ENCODE measurements at places on chromosomes 5 and 9.

- no peak for DNase-seq
Observed at GRCh38 chr9:30800421-30800820, 1584.0 kb upstream of the ACO1 start.

GRCh38 chr5:140221697-140222223 lies 46.8 kb downstream of the CYSTM1 start:
- peak; percentile 58 for DNase-seq

DNA sequence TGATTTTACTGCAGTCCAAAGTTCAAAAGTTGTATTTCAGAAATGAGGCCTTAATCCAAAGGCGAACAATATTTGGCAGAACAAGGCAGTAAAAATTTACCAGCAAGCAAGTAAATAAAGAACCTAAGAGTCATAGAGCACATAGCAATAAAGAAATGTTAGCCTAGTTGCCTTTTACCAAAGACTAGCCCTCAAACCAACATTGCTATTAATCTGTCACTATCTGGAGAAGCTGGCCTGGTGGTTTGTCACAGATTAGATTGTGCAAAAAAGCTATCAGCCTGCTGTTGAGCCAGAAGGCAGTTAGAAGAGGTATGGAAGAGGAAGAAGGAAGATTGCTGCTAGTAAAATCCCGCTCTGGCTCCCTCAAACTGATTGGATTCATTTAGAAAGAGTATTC lies 304.7 kb upstream of the KLF4 start:
- DNase-seq = no peak

DNA sequence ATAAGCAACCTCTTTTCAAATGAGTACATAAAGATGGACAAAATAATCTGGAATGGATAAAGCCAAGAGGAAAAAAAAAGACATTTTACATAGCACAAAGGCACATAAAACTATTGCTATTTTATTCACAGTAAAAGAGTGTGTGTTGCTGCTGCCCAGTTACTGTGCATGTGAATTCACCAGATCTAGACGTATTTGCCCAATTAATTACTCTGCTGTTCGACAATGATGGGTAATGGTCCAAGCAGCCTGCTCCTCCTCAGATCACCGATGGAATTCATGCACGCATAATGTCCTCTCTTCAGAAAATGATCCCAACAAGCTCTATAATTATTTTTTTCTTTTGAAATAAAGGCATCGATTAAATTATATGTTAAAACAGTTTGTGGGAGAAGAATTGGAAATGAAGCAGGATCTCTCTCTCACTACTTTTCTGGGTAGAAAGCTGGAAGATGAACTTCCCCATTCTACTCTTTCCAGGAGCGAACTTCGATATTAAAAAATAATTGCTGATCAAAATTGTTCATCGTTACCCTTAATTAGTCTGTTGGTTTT lies 357.4 kb upstream of the CCNH start:
- DNase-seq = no peak

DNA sequence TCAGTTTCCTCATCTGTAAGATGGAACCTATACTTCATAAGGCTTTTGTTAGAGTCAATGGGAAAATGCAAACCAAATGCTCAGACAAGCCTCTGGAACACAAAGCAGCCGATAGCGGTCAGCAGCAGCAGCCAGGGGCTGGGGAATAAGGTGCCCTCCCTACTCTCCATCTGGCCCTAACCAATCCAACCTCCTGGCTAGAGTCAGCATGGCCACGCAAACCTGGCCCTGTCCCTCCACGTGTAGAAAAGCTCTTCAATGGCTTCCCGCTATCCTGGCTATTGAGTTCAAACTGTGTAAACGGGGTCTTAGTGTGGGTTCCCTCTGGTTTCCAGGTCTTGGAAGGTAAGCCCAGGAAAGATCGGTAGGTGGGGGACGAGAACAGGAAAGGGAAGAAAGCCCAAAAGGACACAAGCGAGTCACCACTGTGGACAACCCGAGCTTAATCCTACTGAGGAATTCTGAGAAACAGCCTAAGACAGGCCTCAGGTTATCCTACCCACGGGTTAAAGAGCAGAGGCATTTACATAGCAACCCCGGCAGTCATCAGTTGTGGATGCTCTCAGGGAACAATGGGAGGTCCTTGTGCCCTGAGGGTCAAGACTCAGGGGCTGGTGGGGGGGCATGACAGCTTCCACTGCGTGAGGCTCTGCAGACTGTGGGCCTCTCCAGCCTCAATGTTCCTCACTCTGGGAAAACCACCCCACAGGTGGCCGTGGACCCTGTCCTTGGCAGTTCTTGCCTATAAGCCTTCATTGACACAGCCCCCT lies 30.9 kb downstream of the FABP6 start:
- no peak for DNase-seq

DNA sequence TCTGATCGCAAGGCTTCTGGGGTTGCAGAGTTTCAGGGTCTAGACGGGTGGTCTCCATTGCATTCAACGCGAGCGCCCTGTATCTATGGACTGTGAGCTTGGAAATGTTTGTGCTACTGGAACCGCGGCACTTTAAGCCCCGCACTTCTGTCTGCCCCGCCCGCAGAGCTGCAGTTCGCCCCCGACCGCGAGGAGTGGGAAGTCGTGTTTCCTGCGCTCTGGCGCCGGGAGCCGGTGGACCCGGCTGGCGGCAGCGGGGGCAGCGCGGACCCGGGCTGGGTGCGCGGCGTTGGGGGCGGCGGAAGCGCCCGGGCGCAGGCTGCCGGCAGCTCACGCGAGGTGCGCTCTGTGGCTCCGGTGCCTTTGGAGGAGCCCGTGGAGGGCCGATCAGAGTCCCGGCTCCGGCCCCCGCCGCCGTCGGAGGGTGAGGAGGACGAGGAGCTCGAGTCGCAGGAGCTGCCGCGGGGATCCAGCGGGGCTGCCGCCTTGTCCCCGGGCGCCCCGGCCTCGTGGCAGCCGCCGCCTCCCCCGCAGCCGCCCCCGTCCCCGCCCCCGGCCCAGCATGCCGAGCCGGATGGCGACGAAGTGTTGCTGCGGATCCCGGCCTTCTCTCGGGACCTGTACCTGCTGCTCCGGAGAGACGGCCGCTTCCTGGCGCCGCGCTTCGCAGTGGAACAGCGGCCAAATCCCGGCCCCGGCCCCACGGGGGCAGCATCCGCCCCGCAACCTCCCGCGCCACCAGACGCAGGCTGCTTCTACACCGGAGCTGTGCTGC lies 1.0 kb downstream of the ADAMTS19 start:
- DNase-seq = no peak

DNA sequence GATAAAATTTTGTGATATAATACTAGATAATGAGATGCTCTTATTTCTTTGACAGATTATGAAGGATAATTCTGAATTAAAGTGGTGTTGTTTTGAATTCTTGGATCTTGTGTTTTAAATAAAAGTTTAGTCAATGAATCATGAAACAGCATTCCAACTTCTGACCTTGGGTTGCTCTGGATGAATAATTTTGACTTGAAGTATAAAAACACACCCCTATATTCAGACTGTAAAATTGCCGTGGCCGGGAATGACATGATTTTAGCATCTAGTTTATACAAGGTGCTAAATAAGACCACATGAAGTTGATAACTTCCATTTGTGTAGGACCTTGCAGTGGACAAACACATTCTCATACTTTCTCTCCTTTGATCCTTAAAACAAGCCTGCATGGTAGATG lies 67.2 kb upstream of the DAP start:
- DNase-seq = peak; percentile 23

DNA sequence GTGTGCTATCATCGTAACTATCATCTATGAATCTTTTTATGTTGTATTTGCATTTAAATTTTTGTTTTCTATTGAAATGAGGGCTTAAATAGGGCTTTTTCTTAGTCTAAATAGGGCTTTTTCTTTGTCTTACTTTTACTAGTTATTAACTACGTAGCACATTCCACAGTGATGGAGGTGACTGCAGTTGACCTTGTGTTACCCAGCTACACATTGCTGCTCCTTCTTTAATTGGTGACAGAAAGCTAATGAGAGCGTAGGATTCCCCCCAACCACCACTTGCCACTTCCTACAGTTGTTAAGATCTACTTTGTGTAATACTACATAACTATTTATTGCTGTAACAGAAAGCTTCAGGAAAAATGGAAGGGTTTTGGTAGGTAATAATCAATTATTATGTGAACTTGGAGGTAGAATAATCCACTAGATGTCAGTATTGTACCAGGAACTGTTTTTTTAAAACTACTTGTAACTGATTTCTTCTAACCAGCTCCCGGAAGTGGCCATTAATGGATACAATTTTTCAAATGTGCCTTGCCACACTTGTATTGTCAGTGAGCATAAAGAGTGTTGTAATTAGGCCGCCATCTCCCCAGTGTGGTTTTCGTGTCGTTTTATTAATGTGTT lies 18.0 kb downstream of the MTRR start:
- DNase-seq = no peak

- no peak for DNase-seq
Observed at GRCh38 chr5:93044859-93045666, 536.0 kb downstream of the NR2F1-AS1 start.

- no peak for DNase-seq
Observed at GRCh38 chr5:180041301-180042274, 30.0 kb downstream of the RNF130 start.

DNA sequence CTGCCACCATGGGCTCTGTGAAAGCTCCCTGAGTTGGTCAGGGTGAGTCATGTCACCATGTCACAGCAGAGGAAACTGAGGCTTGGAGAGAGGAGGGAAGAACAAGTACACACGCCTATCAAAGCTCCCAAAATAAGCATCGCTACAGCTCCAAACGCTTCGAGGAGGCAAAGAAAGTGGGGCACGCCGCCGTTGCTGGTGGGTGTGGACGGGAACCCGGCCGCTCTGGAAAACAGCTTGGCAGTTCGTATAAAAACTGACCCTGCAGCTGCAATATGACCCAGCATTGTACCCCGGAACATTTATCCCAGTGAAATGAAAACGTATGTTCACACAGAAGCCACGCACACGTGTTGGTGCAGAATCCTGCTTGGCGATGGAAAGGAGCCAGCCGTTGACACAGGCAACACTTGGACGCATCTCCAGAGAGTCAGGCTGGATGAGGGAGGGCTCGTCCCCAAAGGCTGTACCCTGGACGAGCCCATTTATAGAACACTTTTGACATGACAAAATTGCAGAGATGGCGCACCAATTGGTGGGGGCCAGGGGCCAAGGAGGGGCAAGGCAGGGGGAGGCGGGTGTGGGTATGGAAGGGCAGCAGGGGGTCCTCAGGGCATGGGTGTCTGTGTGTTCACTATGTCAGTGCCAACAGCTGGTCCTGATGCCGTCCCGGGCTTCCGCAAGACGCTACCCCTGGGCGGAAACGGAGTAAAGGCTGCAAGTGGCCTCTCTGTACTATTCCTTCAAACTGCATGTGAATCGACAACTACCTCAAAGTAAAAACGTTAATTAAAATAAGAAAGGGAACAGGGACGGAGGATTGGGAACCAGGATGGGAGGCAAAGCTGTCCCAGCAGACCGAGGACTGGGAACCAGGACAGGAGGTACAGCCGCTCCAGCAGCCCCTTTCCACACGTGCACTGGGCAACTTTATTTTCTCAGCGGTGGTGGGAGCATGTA lies 173.0 kb downstream of the OLFM1 start:
- no peak for DNase-seq

DNA sequence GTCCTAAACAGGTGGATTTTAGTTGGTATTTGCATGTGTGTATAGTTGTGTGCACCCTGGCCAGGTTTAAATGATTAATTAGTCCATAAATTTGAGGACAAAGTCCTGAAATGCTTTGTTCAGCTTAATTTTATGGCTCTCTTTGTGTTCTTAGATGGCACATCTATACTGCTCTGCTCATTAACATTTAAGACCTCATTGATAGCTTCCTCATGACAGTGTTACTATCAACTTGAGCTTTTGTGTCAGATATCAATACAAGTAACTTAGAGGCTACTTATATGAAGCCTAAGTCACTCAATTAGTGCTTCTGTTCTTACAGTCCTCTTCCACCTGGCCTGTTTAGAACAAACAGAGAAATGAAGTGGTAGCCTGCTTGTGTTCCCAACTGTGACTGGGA lies 240.9 kb downstream of the TRPM3 start:
- DNase-seq = no peak

DNA sequence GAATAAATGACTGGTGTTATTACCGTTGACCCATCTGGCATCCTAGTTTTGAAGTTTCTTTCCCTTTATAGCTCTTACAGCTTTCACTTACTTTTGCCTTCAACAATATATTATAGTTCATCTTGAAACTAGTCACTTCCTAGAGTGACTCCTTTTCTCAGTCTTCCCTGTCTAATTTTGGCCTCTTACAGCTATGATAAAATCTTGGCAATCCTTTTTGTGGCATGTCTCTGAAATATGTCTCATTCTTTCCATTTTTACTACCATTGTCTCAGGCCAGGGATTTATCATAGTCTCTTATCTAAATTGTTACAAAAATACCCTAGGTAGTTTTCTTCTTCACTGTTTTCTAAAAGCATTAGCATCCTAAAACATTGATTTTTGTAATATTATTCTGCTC lies 621.3 kb upstream of the ZNF608 start:
- DNase-seq = no peak

DNA sequence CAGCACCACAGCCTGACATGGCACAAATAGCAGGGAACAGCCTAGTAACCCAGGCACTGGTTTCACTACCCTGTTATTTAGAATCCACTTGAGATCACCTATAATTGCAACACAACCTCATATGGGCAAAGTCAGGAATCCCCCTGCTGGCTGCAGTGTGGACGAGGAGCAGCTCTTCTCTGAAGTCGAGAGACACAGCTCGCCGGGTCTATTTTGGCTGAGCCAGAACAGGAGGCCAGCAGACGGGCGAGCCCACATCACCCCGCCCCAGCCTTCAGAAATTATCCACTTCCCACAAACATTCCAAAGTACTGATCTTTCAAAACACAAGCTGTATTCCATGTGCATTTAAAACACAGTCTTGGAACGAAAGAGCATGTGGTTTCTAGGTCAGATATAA lies 179.0 kb downstream of the ROR2 start:
- DNase-seq = peak; percentile 86

DNA sequence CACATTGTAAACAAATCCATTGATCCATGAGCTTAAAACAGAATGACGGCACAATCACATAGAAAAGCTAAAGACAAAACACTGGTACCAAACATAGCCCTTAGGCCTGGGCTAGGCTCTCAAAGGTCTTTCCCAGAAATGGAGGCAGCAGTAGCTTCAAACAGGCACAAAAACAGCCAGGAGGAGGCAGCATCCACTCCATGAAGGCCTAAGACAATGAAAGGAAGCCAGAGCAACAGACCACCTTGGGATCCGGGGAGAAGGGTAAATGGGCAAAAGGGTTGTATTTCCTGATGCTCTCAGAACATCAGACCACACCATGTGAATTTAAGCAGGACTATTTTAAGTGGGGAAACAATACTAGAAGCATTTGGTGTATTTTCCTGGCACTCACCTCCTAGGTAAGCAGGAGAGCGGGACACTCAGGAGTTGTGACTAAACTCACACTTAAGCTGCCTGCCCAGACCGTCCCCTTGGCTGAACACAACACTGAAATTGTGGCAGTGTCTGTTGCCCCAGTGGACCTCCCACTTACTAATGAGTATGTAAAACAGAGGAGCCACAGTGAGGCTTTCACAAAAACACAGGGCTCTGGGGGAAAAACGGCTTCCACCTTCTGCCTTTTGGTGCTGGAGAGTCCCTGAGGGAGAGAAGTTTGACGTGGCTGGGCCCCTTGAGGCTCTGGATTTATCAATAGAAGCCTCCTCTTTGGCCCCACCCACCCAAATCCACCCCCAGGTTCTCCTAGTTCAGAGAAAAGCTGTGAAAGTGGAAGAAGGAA lies 11.9 kb downstream of the GNPDA1 start:
- no peak for DNase-seq
